ENCODE measurements at places on chromosomes 11 and 22.
A peak's percentile ranks its signal among the peaks of the same experiment; 100 is the strongest.

DNA sequence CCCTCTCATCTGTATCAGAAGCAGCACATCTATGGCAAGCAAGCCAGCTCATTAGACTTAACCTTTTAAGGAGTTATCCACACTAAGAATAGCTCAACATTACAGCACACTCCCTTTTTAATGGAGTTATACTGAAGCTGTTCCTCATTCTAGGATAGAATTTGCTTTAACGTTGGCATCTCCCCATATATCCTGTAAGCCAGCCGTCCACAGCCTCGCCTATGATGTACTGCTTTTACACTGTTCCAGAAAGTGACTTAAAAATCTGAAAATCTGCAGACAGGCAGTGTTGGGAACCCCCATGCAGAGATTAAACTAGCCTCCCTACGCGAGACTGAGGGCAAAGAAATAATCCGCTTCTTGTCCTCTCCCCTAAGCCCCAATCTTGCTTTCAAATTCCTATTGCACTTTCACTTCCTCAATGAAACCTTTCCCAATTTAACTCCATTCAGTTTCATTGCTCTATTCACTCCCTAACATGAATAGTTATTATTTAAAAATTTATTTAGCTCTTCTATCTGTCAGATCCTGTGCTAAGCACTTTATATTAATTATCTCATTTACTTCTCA lies 225.0 kb downstream of the BLID start:
- DNase-seq, result no peak

DNA sequence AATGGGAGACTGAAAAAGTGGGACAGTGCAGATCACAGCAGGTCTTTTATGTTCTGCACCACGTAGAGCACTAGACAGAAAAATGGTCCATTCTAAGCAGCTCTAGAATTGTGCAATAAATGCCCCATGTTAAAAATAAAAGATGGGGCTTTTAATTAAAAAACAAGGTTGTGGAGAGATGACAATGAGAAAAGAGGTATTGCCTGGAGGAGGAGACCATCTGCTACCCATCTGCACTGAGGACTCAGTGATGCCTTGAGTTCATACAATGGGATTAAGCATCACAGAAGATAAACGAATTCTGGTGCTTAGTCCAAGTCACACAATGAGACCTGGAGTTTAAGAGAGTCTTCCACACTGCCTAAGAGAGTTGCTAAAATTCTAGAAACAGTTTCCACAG lies 73.6 kb downstream of the PAK1 start:
- DNase-seq, result no peak

- no peak for DNase-seq
These were observed 28.3 kb downstream of the POU2AF1 start for GRCh38 chr11:111350811-111351210.

DNA sequence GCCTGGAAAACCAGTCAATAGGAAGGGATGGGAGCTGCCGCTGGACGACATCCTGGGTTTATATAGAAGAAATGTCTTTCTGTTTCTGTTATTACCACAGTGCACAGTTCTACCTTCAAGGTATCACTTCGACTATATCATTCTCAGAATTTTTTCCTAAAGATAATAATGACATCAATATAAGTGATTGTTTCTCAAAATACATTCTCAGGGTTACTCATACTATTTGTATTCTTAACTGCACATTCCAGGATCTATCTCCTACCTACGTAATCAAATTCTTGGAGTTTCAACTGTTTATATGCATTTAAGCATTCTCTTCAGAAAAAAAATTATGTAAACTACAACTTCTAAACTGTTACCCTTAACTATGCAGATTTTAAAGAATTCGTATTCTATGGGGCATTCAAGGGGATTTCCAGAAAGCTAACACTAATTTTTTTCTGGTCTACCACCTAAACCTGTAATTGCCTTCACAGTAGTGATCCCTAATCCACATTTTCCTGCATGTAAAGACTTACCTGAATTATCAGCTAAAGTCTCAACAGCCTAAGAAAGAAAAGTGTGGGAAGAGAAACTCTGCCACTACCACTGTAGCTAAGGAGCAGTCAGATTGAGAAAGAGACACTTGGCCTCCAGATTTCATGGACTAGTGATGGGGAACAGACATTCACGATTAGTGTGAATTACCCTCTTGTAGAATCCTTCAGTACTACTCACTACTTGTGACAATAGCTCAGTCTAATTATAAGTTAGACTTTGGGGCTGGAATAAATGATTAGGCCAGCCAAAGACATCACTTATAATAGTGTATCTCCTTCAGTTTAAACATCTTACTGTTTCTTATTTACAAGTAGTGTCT lies at the start of gene OR51B5:
OR51B5 (minus strand) TSS at position 51 of the 862 bp plus-strand sequence; CDS start at position 51, 0 bp downstream.
- DNase-seq, result no peak

DNA sequence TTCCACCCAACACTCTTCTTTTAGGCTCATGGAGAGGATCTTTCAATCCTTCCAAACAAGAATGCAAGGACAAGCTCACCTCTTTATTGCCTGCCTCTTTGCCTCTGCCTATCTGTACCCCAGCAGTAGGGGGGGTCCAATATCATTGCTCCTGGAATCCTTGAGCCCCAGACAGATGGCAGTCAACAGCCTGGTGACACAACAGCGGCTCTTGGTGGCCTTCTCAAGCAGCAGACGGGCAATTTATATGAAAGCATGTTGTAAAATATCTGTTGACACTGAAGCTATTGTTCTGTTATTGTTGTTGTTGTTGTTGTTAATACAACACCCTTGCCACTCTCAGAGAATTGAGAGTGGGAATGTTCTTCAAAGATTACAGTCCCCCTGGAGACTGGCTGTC lies 480.0 kb upstream of the CADM1 start:
- DNase-seq, result peak; percentile 19
